Right forelimb (tissue), 1 donor: ENCODE measurements at places on chromosomes 2 and 18.
A peak's percentile ranks its signal among the peaks of the same experiment; 100 is the strongest.

- DNase-seq = peak; percentile 22
Measured at GRCh38 chr2:64852771-64853241, 136.4 kb upstream of the SLC1A4 start.

- no peak for DNase-seq
Measured at GRCh38 chr2:88659538-88659915, 31.9 kb upstream of the RPIA start.

- no peak for DNase-seq
Measured at GRCh38 chr18:21064347-21064746, 47.3 kb downstream of the ROCK1 start.

DNA sequence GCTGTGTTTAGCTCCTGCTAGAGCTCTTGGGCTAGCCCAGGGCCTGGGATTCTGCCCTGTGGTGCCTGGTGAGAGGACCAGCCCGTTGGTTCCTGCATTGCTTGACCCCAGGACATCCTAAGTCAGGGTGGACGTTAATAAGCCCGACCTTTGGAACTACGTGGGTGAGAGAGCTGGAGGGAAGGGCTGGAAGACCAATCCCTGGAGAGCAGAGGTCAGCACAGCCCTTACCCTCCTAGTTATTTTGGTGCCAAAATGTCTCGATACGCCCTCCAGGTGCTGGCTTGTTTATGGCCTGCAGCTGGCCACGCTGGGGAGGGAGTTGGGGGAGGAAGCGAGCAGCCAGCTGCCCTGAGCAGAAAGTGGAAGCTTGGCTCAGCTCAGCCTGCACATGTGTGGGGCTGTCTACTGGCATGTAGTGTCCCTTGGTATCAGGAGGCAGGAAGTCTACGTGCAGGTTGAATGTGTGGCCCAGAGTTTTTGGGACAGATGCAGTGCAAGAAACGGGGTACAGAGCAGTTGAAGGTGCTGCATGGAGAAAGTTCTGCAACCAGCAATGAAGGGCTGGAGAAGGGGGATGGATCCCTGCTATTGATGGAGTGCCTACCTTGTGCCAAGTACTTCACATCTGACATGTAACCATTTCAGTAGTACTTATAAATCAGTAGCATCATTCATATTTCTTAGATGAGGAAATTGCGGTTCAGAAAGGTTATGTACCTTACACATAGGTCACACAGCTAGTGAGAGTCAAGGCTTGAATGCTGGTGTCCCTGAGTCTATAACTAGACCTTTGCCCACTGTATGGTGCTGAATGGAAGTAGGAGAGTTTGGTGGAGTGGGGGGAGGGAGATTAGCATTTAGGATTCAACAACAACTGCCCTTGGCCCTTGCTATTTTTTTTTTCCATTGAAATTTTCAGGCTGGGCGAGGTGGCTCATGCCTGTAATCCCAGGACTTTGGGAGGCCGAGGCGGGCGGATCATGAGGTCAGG, 5.0 kb upstream of the DGKD start:
- peak; percentile 74 for DNase-seq

DNA sequence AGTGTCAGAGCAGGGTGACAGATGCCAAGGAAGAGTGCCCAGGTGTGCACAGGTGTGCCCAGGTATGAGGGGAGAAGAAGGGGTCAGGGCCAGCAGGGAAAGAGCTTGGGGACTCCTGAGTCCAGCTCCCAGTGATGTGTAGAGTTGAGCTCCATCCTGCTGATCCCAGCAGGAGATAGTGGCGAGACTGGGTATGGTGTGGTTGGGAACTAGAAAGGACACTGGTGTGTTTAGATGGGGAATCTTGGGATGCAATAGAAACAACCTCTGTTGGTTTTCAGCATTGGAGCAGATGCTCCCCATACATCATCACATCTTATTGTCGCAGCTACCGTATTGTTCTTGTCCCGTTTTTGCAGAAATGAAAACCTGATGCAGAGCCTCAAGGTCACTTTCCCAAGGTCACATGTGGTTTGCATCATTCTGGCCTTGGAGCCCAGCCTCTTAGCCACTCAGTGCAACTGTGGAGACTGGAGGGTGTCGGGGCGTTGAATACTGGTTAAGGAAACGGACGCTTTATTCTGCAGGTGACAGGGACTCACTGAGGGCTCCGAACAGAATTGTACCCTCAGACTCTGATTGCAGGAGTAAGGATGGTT, 166.7 kb downstream of the AGAP1 start:
- no peak for DNase-seq

- DNase-seq = no peak
Measured at GRCh38 chr2:163997466-163997865, 261.7 kb upstream of the FIGN start.

GRCh38 chr2:18651842-18652774, 62.7 kb upstream of the NT5C1B start:
- no peak for DNase-seq

- DNase-seq = no peak
Measured at GRCh38 chr2:227888289-227888688, 16.9 kb downstream of the DAW1 start.

DNA sequence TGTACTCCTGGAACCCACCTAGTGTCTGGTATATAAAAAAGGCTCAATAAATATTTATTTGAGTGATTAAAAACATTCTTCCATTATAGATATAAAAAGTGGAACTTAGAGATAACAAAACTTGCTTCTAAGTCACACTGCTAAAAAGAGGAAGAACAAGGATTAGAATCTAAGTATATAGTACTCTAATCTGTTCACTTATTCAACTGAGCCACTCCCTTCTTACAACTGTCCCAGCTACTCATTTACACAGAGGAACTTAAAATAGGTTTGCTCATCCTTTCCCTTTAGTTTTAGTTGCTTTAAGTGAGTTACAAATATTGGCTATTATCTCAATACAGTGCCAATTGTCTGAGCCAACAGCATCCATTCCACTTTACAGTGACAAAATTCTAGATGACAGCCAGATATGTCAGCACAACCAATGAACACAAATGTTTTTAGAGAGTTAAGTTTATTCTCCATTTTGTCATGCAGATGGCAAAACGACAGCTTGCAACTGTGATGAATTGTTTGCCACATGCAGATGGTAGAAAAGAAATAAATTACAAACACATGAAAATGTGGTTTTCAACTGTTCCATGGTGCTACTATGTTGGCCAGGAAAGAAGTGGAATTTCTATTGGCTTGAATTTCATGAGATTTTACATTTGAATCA, 280.7 kb upstream of the ZC3H15 start:
- no peak for DNase-seq

DNA sequence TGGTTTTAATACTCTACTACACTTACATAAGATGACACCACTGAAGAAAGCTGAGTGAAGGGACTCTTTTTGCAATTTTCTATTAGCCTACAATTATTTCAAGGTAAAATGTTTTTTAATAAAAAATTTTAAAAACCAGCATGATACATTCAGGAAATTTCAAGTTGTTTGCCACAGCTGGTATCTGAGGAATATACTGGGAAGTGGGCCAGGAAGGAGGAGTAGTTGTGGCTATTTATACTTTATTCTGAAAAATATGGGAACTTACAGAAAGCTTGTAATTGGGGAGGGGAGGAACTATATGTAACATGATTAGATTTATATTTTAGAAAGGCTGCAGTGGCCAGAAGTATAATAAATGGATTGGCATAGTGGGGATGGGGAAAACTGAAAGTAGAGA, 40.8 kb downstream of the WDR35 start:
- DNase-seq = no peak

- no peak for DNase-seq
Measured at GRCh38 chr18:9714266-9715087, 6.4 kb downstream of the RAB31 start.

- no peak for DNase-seq
Measured at GRCh38 chr2:223611061-223611460, 8.9 kb upstream of the SCG2 start.

DNA sequence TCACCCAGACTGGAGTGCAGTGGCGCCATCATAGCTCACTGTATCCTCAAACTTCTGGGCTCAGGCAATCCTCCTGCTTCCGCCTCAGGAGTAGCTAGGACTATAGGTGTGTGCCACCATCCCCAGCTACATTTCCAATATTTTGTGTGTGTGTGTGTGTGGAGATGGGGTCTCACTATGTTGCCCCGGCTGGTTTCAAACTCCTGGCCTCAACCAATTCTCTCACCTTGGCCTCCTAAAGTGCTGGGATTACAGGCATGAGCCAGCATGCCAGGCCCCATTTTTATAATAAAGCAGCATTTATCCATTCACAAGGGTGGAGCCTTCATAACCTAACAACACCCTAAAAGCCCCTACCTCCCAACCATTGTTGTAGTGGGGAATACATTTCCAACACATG, 52.5 kb upstream of the DTNB start:
- DNase-seq = no peak

- DNase-seq = no peak
Measured at GRCh38 chr2:212863185-212863588, 288.2 kb downstream of the IKZF2 start.

DNA sequence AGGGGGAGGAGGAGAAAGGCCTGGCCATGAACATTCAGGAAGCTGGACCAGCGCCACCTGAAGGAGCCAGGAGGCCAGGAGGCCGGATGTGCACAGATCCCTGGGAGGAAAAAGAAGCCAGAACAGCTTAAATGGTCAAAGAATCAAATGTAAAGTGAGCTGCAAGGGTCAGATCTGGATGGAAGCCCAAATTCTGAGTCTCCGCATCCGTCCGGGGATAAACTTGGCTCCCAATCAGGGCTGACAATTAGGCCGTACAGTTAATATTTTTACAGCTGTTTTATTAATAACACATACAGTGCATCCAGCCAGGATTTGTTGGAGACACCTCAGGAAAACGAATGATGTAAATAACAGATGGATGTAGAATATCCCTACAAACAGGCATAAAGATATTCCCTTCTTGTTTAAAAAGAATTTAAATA, 495.1 kb upstream of the TCF4 start:
- peak; percentile 91 for DNase-seq

GRCh38 chr2:132547090-132547687, 122.8 kb downstream of the LYPD1 start:
- peak; percentile 86 for DNase-seq

GRCh38 chr2:183597841-183598240, 473.6 kb downstream of the NUP35 start:
- DNase-seq = no peak

GRCh38 chr18:77218642-77219041, 31.0 kb upstream of the GALR1 start:
- DNase-seq = no peak

- DNase-seq = no peak
Measured at GRCh38 chr2:96197546-96198255, 10.9 kb downstream of the STARD7 start.

DNA sequence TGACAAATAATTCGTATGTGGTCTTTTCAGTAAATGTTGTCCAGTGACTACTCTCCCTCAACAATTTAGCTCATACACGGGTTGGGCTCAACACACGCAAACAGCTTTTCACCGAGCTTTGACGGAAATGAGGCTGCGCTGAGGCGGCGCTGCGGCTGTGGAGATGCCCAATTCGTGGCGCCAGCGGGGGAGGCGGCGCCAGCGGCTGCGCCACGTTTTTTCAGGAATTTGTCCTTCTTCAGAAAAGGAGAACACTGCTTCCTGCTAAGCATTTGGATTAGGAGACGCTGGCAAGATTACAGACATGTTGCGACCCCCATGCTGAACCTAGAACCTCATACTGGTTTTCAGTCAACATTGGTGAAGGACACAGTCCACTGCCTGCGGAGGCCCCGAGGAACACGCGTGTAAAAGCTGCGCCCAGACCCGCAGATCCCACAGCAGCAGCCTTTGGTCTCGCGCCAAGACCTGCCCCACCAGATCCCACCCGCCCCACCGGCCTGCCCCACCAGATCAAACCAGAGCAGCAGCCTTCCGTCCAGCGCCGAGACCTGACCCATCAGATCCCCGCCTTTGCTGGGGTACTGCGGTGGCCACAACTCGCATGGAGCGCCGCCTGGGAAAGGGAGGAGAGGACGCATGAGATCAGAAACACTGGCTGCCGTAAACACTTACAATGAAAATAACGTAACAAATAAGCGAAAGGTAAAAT, 173.8 kb downstream of the TMEM18 start:
- DNase-seq = no peak

GRCh38 chr2:73992036-73992435, 7.3 kb downstream of the TET3 start:
- DNase-seq = no peak

DNA sequence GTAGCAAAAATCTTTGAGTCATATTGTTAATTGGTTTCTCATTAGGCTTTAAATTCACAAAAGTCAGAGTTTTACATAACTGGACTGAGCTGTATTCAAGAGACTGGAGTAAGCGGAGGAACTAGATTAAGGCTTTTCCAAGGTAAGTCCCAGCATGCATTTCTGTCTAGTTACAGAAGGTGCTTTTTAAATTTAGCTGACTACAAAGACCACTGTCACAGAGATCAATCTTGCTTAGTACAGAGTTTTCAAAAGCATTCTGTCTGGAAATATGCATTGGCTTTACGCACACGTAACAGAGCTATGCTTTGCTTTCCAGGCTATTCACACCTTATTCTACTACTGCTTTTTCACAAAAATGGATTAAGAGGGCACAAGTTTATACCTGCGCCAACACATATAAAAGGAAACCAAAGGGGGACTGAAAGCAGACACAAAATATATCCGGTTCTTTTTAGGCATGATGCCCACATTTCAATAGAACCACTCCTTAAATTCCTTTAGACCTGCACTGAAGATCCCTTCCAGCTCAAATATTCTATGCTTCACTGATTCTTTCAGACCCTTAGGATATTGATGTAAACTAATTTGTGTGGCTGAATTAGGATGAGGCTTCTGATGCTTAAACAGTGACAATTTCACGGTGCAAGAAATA, 560.7 kb upstream of the CRIM1 start:
- DNase-seq = no peak

GRCh38 chr2:134640494-134640893, 78.3 kb downstream of the TMEM163 start:
- no peak for DNase-seq

GRCh38 chr2:14977021-14977420, 344.5 kb downstream of the LRATD1 start:
- no peak for DNase-seq

DNA sequence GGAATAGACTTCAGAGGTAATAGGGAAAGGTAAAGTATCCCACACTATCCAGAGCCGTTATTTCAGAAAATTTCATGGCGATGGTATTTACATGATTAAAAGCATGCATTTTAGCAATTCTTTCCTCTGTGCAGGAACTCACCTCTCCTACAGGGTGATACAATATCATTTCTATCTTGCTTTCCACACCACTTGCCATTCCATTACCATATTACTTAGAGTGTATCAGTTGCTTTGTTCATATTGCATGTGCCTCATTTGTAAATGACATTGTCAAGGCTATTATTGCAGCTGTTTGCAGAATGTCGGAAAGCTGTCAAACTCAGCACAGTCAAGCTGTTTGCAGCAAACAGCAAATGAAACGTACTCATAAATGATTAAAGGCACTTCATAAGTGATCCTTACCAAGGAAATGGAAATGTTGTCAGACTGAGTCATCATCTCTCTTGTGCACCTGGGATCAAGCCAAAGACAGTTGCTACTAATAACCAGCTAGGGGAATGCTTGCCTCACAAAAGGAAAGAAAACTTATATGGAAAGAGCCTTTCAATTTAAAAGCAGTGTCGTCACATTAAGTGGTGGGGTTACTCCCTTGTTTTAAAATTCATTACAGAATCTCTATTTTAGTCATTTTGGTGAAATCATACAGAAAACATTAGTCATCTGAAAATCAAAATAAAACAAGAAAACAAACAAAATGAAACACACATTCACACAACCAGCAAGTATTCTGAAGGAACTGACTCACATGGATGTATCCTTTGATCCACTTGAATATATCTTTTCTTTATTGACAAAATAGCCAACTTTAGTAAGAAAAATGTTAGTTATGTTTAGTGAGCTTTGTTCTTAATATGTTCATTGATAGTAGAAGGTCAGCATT, 1064.1 kb upstream of the CNTNAP5 start:
- no peak for DNase-seq

GRCh38 chr2:173740639-173741038, 224.5 kb downstream of the SP3 start:
- DNase-seq = no peak
